ENCODE measurements at places on chromosomes 6 and 20.

- no peak for DNase-seq
Observed at GRCh38 chr20:36865076-36865860, 10.7 kb upstream of the TLDC2 start.

- DNase-seq: no peak
Observed at GRCh38 chr6:135383301-135383700, 114.2 kb downstream of the AHI1 start.

DNA sequence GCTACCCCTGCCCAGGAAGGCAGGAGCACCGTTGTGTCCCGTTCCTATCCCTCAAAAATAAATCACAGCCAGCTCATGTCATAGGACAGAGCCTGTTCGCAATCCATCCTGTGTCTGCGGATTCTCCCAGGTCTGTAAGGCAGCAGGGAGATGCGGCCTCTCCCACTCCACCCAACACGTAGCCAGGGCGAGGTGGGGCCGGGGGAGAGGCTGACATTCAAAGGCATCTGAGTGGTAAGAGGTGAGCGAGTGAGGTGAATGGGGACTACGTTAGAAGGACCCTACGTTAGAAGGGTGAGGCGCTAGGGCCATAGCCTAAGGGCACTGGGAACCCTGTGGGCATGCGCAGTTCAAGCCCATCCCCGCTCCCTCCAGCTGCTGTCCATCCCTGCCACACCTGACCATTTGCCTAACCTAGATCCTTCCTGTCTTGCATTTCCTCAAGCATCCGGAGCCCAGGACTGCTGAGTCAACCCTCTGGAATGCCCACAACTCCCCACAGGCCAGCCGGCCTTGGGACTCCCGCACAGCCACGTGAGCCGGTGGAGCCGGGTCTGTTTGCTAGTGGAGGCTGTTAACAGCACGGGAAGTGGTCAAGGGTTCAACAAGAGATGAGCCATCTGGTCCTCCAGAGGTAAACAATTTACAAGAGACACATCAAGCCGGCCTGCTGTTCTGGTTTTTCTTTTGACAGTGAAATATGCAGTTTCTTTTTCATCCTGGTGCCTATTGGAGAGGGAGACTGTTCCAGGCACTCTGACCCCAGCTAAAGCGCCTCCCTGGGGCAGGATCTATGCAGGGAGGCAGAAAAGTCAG, 45.9 kb downstream of the RIPOR3 start:
- peak; percentile 100 for DNase-seq

- DNase-seq: no peak
Observed at GRCh38 chr6:159832946-159833345, 32.9 kb downstream of the PNLDC1 start.

- no peak for DNase-seq
Observed at GRCh38 chr6:139600919-139601475, 226.5 kb upstream of the CITED2 start.

DNA sequence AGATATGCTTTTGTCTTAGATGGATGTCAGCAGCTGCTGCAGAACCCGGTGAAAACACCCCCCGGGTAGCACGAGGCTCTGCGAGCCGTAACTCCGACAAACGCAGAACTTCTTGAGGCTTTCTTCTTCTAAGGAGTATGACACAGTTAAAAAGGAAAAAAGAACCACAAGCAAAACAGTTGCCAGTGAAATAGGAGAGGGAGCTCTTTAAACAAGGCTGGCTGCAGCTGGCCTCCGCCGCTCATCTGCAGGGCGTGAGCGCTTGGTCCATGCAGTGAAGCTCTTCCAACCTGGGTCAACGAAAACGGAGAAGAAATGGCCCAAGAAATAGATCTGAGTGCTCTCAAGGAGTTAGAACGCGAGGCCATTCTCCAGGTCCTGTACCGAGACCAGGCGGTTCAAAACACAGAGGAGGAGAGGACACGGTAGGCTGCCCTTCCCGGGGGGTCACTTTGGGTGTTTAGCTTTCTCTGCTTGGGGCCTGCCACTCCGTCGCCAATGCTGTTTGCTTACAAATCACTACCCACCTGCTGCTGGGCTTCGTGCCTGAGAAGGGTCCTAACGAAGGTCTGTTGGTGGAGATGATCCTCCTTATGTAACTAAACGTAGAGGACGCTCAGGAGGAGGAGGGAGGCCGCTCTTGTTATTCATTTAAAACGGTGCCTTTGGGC, 13.2 kb downstream of the SYTL3 start:
- DNase-seq: no peak

DNA sequence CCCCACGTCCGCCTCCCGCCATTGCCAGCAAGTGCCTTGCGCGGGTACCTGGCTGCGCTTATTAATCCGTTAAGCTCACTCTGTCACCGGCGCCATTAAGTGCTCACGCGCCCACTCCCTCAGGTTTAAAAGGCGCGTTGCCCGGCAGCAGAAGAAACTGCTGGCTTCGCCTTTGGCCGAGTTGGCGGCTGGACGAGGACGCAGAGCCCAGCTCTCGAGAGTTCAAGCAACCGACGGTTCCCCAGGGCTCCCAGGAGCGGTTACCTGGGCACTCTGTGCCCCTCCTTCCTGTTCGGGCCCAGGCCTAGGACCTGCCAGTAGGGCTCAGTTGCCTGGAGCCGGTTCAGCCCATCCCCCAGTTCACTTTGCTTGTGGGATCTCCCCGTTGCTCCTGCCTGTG, at the start of gene GGTLC1:
Gene GGTLC1, minus strand, starts transcription at position 219 of the 400 bp plus-strand sequence. CDS start 2,168 bp downstream, outside the sequence.
- no peak for DNase-seq

GRCh38 chr6:131226459-131227157, 91.3 kb downstream of the AKAP7 start:
- DNase-seq: no peak

DNA sequence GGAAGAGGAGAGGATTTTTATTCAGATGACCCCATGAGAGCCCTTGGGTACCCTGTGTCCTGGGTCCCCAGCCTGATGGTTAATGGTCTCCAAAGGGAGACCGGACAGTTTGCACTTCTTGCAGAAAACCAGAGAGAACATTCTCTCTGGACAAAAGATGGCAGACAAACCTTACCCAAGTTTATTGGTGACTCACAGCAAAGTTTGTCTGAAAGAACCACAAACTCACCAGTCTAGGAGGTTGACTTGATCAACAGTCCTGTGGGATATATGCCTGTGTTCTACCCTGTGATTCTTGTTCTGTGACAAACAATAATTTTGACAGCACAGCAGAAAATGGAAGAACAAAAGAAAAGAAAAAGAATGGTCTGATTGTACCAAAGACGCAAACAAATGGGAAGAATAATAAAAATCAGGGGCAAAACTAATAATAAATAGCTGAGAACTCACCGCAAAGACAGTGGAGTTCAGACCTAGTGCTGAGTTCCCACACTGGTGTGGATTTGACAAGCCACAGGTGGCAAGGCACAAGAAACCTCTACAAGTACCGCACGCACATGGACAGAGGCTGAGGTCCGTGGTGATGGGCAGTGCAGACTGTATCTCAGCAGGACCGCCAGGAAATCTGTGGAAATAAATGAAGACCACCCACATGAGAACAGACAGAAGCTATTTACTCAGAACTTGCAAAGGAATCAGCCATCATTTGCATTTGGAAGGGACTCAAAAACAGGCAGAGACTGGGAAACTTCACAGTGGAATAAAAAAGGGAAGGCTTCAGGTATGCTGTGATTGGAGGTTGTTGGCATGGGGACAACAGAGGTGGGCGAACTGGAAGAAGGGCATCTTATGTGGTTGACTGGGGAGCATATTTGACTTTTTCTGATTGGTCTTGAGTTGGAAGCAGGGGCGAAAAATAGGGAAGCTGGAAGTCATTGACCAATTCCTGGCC, 246.3 kb upstream of the RNF24 start:
- no peak for DNase-seq

DNA sequence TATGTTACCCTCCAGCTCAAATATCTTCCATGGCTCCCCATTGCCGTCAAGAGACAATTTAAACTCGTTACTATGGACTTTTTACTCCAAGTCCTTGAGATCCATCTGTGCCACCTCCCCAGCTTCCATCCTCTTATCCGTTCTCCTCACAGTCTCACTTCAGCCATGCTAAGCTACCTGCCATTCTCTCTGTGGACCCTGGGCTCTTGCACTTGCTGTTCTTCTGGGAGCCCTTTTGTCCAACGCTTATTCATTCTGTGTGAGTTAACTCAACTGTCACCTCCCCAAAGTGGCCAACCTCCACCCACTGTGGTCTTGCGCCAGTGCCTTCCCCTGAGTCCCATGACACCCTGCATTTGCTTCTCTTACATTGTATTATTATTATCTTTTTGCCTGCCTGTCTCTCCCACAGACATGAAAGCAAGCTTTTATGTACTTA, 132.4 kb downstream of the BCAS1 start:
- DNase-seq: no peak

- peak; percentile 83 for DNase-seq
Observed at GRCh38 chr20:31908016-31908415, 37.6 kb downstream of the TTLL9 start.

- no peak for DNase-seq
Observed at GRCh38 chr20:19971116-19971515, 46.0 kb upstream of the NAA20 start.

GRCh38 chr6:142002825-142003405, 129.8 kb upstream of the GJE1 start:
- DNase-seq: no peak

DNA sequence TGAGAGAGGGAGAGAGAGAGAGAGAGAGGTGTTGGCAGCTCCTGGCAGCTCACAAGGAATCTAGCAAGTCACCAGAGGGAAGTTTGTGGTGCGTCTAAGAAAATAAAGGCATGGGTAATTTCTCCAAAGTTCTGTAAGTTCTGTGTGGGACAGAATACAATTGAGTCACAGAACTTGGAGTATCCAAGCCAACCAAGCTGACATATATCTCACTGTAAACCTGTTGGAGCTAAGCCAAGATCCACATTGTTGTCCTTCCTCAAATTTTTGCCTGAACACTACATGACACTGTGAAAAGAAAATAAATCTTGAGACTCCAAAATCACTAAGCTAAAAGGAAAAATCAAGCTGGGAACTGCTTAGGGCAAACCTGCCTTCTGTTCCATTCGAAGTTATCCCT, 436.7 kb downstream of the MEI4 start:
- no peak for DNase-seq

GRCh38 chr6:100353276-100354015, 111.3 kb downstream of the SIM1 start:
- no peak for DNase-seq

DNA sequence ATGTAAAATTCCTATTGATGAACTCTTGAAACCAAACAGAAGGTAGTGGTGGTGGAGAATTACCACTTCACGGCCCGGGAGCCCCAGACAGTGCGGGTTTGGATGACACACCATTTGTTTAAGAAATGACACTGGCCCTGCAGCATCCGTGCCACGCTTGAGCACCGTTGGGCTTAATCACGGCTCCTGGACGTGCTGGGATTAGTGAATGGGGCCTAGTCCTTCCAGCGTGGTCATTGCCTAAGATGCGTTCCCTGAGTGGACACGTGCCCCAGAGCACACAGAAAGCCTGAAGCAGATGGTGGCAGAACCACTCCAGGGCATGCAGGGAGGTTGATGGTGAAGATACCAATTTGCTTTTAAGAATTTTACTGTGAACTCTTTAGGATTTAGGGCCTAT, 14.5 kb downstream of the STX16 start:
- no peak for DNase-seq

DNA sequence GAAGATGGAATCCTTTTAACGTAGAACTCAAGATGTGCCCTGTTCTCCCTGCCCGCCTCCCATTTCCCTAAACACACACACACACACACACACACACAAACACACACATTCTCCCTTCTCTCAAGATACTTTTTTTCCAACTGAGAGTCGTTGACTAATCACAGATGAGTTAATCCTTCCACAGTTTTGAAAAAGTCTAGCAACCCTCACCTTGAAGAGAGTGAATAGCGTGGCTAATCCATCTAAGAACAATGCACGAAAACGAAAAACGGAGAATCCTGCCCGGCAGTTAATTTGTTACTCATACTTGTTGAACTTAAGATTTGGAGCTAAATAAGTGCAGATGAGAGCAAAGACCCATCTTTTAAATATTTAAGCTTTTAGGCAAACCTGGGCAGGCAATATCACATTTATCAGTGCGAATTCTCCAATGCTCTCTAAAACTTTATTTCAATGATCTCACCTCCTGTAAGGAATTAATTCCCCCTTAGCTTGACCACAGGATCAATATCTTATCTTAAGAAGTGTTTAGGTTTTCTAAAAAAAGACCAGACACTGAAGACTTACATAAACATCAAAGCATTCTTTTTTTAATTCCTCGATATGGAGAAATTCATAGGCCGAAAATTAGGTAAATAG, 1.1 kb downstream of the AGPAT4 start:
- no peak for DNase-seq

- peak; percentile 47 for DNase-seq
Observed at GRCh38 chr6:28207510-28208110, 17.5 kb upstream of the ZSCAN9 start.

DNA sequence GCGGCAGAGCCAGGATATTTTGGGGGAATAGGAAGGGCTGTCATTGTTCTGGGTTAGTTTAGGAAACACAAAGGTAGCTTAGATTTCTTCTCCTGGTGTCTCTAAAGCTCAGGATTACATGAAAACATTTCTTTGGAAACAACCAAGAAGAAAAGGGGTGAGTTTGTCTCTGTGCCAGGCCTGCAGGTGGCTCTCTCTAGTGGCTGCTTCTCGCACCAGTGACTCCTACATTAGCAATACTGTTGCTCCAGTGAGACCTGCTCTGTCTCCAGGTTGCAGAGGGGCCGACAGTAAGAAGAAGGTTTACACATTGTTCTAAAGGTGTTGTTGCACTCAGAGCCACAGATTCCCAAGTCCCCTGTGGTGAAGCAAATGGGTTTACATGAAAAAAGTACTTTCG, 104.6 kb upstream of the GLP1R start:
- no peak for DNase-seq

- no peak for DNase-seq
Observed at GRCh38 chr6:169956580-169956979, 205.2 kb downstream of the ERMARD start.

GRCh38 chr6:34717466-34717865, 20.9 kb upstream of the ILRUN start:
- no peak for DNase-seq

- no peak for DNase-seq
Observed at GRCh38 chr6:53349209-53349693, 501 bp upstream of the ELOVL5 start.

DNA sequence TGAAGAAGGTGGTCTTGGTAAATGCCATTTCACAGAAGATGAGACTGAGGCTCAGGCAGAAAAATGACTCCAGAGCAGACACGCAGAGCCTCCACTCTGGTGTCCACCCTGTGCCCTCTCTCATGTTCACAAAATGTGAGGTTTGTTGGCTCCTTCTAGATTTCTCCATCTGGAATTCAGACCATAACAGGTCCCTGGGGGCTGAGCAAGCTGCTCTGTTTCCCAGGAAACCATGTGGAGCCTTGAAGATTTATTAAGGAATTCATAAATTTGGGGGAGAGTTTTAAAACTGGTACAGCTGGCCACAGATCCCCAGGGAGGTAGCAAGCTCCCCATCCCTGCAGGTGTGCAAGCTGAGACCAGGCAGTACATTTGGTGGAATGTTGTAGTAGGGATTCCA, 38.8 kb upstream of the SIRPA start:
- DNase-seq: no peak

Measured in SW480 (cell line).